ENCODE measurements at places on chromosomes 5 and 9.

DNA sequence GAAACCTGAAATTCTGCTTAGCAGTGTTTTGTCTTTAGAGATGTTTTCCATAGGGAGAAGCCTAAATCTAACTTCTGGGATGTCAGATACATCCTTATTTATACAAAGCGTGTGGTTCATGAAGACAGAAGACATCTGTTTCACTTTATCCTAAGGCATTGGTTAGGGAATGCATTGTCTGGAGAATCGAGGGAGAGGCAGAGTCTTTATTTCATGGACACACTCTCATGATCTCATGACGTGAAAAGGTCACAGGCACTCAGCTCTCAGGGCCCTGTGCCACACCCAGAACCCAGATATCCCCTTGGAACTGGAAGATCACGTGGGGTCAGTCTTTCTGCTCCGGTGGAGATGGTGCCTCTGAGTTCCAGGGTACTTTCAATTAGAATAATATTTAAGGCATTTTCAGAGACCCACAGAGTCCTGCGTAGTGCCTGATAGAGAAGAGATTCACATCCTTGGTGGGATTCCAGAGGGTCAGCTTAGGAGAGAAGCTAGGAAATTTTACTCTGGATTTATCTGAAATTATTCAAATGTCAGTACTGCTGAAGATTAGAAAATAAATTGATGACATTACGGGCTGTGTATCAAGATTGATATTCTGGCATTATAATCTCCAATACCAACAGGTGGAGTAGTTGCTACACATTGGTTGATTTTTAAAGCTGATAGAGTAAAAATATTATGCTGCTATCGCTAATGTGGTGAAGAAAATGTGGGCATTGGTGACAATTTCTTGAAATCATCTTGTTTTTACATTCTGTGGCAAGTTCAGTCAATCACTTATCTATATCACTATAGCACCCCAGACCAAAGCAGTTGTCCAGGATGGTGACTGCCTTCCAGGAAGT, 378.3 kb downstream of the MTRR start:
- DNase-seq: no peak
- H3K4me3 ChIP-seq: no peak overlapping the region
- H3K27ac ChIP-seq: no peak overlapping the region
- no peaks in the 10 kb centered on the region for H3K4me1 ChIP-seq
- H3K27me3 ChIP-seq: no peaks in the 10 kb centered on the region
- peaks cover 7% of the 10 kb centered on the region for H3K36me3 ChIP-seq

- peak overlapping the region; percentile 83 for H3K4me3 ChIP-seq
- H3K27ac ChIP-seq: peak overlapping the region; percentile 17
- H3K4me1 ChIP-seq: peaks cover 26% of the 10 kb centered on the region
- DNase-seq: no peak
Measured at GRCh38 chr9:77013206-77013931, 6.1 kb upstream of the FOXB2 start.

DNA sequence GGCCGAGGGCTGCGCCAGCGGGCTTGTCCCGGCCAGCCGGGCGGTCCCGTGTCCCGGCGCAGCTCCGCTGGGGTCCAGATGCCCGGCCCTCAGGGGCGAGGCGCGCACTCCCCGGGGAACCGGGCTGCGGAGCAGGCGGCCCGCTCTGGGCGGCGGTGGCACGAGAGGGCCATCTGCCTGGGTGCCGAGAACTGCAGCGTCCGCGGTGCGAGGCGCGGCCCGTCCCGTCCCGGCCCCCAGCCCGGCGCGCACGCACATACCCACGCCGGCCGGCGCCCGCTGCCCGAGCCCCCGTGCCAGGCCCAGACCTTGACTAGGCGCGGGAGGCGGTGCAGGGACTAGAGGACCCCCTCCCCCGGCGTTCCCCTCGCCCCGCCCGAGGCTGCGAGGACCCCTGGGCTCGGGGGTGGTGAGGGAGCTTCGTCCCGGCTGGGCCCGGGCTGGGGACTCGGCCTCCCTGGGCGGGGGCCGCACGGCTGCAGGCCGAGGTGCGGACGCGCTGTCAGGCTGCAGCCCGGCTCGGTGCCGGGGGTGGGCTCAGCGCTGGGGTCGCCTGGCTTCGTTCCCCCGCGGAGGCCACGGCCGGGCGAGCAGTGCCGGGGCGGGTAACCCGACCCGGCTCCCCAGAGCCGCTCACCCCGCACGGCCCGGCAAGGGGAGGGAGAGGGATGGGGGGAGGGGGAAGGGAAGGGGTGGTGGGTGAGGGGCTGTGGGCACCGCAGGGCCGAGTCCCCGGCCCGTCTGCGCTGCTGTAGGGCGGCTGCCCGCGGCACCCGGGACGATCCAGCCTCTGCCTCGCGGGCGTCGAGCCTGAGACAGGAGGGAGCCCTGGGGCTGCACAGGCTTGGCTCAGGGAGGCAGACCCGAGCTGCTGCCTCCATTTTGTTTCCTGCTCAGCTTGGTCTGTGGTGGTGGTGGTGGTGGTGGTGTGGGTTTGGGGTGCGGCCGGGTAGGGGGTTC, 1.2 kb upstream of the NSD1 start:
- no peaks in the 10 kb centered on the region for H3K36me3 ChIP-seq
- peak overlapping the region; percentile 78 for H3K27ac ChIP-seq
- H3K4me3 ChIP-seq: peak overlapping the region; percentile 42
- H3K4me1 ChIP-seq: peaks cover 20% of the 10 kb centered on the region
- DNase-seq: peak; percentile 67

DNA sequence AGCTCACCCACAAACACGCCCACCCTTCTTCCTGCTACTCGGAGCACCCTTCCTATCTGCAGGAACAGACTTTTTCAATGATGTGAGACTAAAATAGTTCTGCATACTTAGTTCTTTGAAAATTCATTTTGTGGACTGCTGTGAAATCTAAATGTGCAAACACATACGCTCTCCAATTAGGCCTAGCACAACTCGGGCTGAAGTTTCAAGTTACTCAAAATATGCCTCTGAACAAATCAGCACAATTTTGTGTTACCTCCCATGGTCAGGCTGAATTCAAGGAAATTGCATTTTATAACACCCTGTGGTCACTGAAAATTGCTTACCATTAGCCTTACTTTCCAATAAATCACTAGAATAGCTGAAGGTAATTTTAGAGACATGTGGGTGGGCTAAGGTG, 323.8 kb upstream of the ADCY2 start:
- H3K36me3 ChIP-seq: no peaks in the 10 kb centered on the region
- no peak overlapping the region for H3K4me3 ChIP-seq
- H3K27me3 ChIP-seq: no peaks in the 10 kb centered on the region
- H3K27ac ChIP-seq: no peak overlapping the region
- DNase-seq: no peak

DNA sequence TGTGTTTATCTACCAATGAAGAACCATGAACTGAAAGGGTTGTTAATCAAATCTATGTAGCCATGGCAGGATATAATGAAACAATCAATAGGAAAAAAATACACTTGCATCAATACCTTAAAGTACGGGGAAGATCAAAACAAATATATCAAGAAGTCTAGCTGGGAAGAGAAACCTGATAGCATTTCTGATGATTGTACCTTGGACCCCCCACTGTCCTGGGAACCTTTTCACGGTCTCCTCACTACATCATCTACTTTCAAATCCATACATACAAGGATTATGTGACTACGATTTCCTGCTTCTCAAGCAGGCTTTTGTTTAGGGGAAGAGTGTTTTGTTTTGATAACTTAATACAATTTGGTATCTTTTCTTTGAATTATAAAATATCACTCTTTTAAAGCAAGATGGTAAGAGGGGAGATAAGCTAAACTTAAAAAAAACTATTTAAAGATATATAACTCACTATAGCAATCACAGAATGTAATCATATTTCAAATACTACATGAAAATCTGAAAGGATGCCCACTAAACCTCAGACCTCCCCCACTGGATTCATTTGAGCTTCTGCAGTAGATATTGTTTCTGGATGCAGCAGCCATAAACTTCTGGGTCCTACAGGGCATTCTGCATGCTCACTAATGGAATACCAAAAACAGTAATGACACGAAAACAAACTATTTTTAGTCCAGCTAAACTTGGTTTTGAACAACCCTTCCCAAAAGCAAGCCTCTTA, 8.0 kb downstream of the EBF1 start:
- H3K27me3 ChIP-seq: peaks cover 16% of the 10 kb centered on the region
- H3K4me3 ChIP-seq: peak overlapping the region; percentile 86
- H3K4me1 ChIP-seq: peaks cover 51% of the 10 kb centered on the region
- DNase-seq: no peak
- peaks cover 6% of the 10 kb centered on the region for H3K36me3 ChIP-seq

DNA sequence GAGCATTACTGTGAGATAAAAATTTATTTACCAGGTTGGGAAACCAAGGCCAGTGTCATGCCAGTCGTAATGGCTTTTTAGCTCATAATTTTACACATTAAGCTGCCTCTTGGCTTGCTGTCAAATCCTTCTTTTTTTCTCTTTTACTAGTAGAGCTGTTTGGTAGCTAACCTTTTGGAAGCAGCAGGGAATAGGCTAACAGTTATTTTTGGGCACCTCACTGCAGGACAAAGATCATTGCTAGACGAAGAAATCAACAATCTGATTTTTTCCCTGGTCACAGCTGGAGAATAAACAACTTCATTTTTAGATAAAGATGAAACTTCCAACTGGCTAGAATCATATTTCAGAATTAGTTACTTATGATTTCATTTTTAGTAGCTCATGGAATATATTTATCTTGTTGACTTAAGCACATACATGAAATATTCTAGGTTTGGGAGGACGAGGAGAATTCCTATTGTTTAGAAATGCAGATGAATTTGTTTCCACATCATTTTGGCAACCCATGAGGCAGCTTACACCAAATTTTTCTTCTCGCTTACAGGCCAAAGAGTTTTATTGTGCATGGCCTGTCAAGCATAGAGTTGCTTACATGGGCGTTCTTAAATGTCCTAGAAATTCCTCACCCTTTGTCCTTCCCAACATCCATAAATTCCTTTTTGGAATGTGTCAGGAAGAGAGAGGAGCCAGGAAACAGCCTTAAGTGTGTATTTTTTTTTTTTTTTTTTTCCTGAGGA, 19.6 kb downstream of the TNC start:
- no peaks in the 10 kb centered on the region for H3K27me3 ChIP-seq
- no peak overlapping the region for H3K4me3 ChIP-seq
- DNase-seq: no peak
- H3K36me3 ChIP-seq: no peaks in the 10 kb centered on the region
- H3K27ac ChIP-seq: no peak overlapping the region

DNA sequence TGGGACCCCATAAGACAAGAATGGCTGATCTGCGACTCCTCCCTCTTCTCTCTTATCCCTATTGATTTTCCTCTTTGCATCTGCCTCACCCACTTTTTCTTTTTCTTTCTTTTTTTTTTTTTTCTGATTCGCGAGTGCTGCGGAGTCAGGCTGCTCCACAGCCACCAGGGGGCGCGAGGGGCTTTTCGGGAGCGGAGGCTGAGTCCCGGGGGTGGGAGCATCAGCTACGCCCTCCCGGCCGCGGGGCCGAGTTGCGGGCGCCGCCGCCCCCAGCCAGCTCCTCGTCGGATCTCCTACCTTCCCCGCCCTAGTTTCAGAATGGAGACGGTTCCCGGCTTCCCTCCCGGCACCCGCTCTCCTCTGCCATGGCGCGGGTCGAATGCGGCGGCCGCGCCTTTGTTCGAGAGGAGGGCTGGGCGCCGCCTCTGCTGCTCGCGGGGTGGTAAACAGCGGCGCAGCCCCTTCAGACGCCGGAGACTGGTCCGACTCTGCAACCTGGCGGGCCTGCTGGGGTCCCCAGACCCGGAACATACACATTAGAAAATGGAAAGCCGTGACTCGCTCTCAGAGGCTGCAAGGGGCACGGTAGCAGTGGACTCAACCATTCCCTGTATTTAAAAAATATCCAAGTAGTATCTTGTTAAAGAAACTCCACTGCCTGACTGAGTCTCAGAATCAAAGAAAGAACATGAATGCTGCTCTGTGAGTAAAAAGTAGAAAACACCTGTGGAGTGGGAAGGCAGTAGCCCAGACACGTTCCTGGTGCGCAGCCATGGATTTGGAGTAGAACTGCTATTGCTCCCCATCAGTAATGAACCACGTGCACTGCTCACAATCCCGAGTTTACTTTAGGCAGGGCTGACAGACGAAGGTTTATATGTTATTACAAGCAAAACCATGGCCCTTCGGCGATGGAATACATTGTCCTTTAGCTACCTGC, 55.7 kb downstream of the DPYSL3 start:
- H3K36me3 ChIP-seq: no peaks in the 10 kb centered on the region
- H3K4me3 ChIP-seq: peak overlapping the region; percentile 87
- H3K27me3 ChIP-seq: peaks cover 33% of the 10 kb centered on the region

- H3K4me3 ChIP-seq: no peak overlapping the region
- peaks cover 8% of the 10 kb centered on the region for H3K4me1 ChIP-seq
- no peaks in the 10 kb centered on the region for H3K36me3 ChIP-seq
- DNase-seq: no peak
Measured at GRCh38 chr5:133469252-133469651, 143.1 kb downstream of the FSTL4 start.

GRCh38 chr9:26169708-26170107, 491.5 kb upstream of the TUSC1 start:
- no peaks in the 10 kb centered on the region for H3K27me3 ChIP-seq
- H3K4me1 ChIP-seq: peaks cover 2% of the 10 kb centered on the region
- no peaks in the 10 kb centered on the region for H3K36me3 ChIP-seq
- no peak overlapping the region for H3K4me3 ChIP-seq

GRCh38 chr9:27491154-27491553, 32.9 kb upstream of the IFNK start:
- no peaks in the 10 kb centered on the region for H3K36me3 ChIP-seq
- H3K27me3 ChIP-seq: no peaks in the 10 kb centered on the region
- no peak overlapping the region for H3K27ac ChIP-seq
- no peak overlapping the region for H3K4me3 ChIP-seq
- H3K4me1 ChIP-seq: no peaks in the 10 kb centered on the region

DNA sequence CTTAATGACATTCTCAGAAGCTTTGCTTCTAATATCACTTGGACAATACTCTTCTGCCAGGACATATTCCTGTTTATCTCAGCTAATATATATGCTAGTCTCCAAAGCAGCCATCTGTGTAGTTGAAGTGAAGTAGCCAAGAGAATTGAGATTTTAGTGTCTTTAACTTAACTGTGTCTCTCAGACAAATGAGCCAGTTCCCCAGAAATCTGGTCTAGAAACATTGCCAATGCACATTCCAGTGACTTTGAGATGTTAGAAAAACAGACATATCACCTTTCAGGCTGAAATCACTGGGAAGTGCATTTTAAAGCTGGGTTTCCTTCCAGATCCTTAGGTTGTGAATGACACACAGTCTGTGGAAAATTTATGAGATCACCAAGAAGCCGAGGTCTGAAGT, 114.6 kb downstream of the MTX3 start:
- H3K4me1 ChIP-seq: no peaks in the 10 kb centered on the region
- H3K4me3 ChIP-seq: no peak overlapping the region

- H3K4me1 ChIP-seq: peaks cover 7% of the 10 kb centered on the region
- H3K36me3 ChIP-seq: no peaks in the 10 kb centered on the region
- H3K4me3 ChIP-seq: no peak overlapping the region
- H3K27ac ChIP-seq: no peak overlapping the region
- H3K27me3 ChIP-seq: no peaks in the 10 kb centered on the region
Measured at GRCh38 chr9:100058699-100059579, 39.9 kb downstream of the ERP44 start.

- no peak overlapping the region for H3K4me3 ChIP-seq
- no peaks in the 10 kb centered on the region for H3K36me3 ChIP-seq
- no peak for DNase-seq
- no peaks in the 10 kb centered on the region for H3K27me3 ChIP-seq
- H3K4me1 ChIP-seq: no peaks in the 10 kb centered on the region
Measured at GRCh38 chr5:91641730-91642350, 258.7 kb upstream of the ARRDC3 start.

GRCh38 chr5:151381899-151382298, 34.5 kb upstream of the SLC36A2 start:
- peaks cover 9% of the 10 kb centered on the region for H3K36me3 ChIP-seq
- H3K27ac ChIP-seq: no peak overlapping the region
- peaks cover under 1% of the 10 kb centered on the region for H3K27me3 ChIP-seq
- DNase-seq: no peak

- peaks cover 9% of the 10 kb centered on the region for H3K4me1 ChIP-seq
- no peak overlapping the region for H3K27ac ChIP-seq
- no peaks in the 10 kb centered on the region for H3K36me3 ChIP-seq
- no peak overlapping the region for H3K4me3 ChIP-seq
Measured at GRCh38 chr5:78661691-78662090, 13.1 kb upstream of the LHFPL2 start.
